ENCODE measurements at places on chromosomes 1 and 21. TPM values are rescaled to one million over a fixed set of nuclear protein-coding genes. Genes with fewer than 3 reads are reported as not detected.
A peak's percentile ranks its signal among the peaks of the same experiment; 100 is the strongest.

The ADAMTS4 gene
- 2.7 TPM for total RNA-seq

The UBASH3A gene
- 13.0 TPM for total RNA-seq

The KRTAP19-3 gene
- total RNA-seq, result not detected

The C8A gene
- total RNA-seq, result not detected

The AADACL3 gene
- total RNA-seq, result not detected

The TFF3 gene
- total RNA-seq, result not detected

The TNFRSF8 gene
- total RNA-seq, result 0.84 TPM

The RPTN gene
- total RNA-seq, result not detected

The DDR2 gene
- total RNA-seq, result 0.31 TPM

The SPRR2G gene
- not detected for total RNA-seq

The HSF2BP gene
- total RNA-seq, result 0.78 TPM

The CD1B gene
- total RNA-seq, result not detected

The HSD3B1 gene
- not detected for total RNA-seq

The KIF26B gene
- total RNA-seq, result 0.16 TPM

- DNase-seq, result peak; percentile 23
Observed at GRCh38 chr1:43706598-43707189, 642 bp upstream of the ST3GAL3 start.

DNA sequence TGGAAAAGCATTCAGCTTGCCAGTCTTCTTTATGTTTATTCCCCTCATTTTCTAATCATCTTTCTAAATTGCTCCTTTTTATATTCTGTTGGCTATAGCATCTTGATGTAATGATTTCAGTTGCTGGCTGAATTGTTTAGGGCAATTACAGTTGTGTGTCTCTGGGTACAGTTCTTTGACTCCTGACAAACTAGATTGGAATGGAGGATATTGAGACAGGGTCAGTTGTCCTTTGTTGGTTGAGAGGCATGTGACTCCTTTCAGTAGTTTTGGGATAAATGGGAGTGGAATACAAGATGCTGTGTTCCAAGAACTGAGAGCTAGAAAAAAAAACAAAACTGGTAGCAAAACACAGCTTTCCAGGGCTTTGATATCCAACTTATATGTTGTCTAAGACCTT lies 1.5 kb downstream of the CENPF start:
- DNase-seq, result no peak

DNA sequence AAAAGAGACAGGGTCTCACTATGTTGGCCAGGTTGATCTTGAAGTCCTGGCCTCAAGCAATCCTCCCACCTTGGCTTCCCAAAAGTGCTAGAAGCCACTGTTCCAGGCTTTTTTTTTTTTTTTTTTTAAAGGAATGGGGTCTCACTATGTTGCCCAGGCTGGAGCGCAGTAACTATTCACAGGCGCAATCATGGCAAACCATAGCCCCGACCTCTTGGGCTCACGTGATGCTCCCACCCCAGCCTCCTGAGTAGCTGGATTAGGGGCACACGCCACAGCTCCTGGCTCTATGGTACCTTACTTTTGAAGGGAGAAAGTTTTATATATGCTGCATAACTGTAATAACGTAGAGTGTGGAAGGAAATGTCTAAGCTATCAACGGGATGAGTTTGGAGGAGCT lies 5.7 kb upstream of the ATP13A2 start:
- no peak for DNase-seq

GRCh38 chr1:167681451-167682098 lies 40.2 kb upstream of the MPZL1 start:
- no peak for DNase-seq

GRCh38 chr1:184143449-184143848 lies 91.9 kb downstream of the TSEN15 start:
- no peak for DNase-seq

- no peak for DNase-seq
Observed at GRCh38 chr1:42753070-42753469, 13.0 kb upstream of the CLDN19 start.

DNA sequence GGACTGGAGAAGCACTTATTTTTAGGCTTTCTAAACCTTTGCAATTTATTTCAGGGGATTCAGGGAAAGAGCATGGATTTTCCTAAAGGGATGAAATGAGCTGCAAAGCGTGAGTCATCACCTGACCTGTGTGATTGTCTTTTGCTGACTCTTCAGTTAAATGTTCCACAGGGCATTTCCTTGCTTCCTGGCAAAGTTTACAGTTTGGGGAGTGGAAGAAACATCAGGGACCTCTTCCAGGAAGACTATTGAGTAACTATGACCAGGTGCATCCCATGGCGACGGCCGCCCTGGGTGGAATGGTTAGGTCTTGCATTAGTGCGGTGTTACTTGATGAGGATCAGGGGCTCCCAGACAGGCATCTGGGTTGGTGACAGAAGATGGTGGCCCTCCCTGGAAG lies 79.5 kb upstream of the SIPA1L2 start:
- no peak for DNase-seq

DNA sequence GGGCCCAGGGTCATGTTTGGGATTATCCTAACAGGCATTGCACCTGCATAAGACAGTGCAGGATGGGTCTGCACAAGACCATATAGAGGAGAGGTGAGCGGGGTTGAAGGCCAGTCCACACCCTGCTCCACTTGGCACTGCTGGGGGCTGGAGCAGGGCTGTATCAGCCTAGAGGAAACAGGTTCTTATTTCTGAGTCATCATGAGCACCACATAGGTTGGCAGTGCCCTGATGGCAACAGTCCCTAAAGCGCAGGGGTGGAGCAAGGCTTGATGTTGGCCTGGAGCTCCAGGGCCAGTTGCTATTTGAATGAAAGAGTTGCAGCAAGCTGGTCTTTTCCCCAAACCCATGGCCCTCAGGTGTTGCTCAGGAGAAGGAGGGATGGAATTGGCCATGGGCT lies 29.8 kb upstream of the BMP8B start:
- no peak for DNase-seq

DNA sequence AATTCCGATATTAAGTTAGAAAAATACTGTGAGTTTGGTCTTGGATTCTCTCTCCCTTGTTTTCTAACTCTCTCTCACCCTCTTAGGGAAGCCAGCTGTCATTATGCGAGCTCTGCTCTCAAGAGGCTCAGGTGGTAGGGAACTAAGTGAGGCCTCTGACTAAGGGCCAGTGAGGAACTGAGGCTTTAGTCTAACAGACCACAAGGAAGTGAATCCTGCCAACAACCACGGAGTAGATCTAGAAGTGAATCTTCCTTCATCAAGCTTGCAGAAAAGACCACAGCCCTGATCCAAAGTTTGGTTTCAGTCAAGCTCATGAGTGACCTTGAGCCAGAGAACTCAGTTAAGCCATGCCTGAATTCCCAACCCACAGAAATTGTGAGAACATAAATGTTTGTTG lies 180.1 kb upstream of the PRMT6 start:
- no peak for DNase-seq

GRCh38 chr1:186463511-186463910 lies 2.6 kb upstream of the PDC start:
- no peak for DNase-seq

GRCh38 chr1:223378754-223379153 lies 14.5 kb upstream of the CCDC185 start:
- DNase-seq, result no peak

DNA sequence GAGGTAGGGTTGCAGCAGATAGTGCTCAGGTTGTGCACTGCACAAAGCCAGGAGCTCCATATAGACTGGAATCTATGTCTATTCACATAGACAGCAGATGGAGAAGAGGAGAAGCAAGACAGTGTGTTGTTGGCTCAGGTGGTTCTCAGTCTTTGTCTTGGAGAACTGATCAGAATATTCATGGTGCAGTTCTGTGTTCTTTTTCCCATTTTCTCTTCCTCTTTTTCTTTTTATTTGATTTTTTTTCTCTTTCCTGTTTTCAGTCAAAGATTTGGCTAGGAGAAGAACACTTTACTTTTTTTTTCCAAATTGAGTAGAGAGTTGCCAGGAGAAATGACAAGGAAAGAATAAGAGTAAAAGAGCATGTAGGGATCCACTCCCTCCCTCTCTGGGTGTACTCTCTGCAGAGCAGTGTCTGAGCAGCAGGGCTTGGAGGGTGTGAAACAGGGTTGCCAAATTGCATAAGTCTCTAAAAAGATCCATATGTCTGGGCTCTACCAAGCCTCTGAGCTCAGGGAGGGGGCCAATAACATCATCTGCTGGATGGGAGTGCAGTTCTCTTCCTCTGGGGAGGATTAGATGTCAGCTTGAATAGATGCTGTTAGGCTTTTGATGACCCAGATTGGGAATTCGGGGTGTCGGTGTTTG lies 8.7 kb upstream of the CD34 start:
- DNase-seq, result no peak

- DNase-seq, result no peak
Observed at GRCh38 chr1:233620065-233620464, 6.2 kb downstream of the KCNK1 start.

DNA sequence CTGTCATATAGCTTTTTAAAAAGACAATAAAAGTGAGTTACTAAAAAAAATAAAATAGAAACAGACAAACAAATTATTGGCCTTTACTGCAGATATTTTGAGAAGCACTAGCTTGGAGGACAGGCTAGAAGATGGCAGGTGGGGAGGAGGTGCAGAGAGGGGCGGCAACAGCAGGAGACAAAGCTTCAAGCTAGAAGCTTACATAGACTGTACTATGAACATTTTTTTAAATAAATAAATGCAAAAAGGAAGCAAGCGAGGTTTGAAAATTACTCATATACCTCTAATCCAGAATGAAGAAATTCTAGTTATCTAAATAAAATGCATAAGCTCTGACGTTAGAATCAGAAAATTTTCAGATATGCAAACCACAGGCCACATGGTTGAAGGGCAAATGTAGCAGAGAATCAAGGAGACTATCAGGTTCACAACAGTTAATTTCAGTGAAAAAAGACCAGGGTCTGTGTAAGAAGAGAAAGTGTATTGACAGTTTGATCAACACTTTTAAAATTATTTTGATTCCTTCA lies 54.9 kb downstream of the NRIP1 start:
- no peak for DNase-seq

GRCh38 chr1:215393476-215393875 lies 173.6 kb upstream of the KCTD3 start:
- DNase-seq, result no peak

DNA sequence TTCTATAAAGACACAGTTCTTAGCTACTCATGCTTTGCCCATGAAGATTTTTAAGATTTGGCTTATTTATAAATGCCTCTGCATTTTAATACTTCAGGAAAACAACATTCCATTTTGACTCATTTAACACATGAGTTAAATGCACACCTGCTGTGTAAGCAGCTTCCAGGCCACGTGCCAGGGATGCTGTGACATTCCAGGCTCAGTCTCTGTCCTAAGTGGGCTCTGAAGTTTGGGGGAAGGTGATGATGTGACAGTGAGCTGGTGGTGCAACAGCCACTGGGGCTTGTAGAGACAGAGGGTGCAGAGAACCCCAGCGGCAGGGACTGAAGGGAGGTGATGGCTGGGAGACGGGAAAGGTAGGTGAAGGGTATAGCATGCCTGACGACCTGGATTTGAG lies 40.7 kb downstream of the HHAT start:
- no peak for DNase-seq

- no peak for DNase-seq
Observed at GRCh38 chr1:37239225-37239740, 205.0 kb upstream of the GRIK3 start.

- DNase-seq, result peak; percentile 53
Observed at GRCh38 chr1:235077571-235078479, 50.8 kb downstream of the TOMM20 start.

GRCh38 chr1:67166196-67166595 lies at the start of gene IL23R:
Gene IL23R (plus strand): TSS chr1:67166454. CDS start chr1:67168121, 1,667 bp downstream.
- peak; percentile 60 for DNase-seq

DNA sequence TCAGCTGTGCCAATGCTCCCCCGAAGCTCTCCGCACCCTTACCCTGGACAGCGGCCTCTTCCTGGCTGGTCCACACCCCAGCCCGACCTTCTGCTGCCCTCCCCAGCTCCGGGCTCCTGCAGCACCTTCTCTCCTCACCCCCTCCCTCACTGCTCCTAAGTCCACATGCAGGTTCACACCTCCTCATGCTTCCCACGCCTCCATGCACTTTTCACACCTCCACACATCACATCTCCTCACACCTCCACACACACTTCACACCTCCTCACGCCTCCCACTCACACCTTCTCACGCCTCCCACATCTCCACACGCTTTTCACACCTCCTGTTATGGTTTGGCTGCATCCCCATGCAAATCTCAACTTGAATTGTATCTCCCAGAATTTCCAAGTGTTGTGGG lies 18.9 kb downstream of the GPR137B start:
- peak; percentile 9 for DNase-seq

- DNase-seq, result no peak
Observed at GRCh38 chr1:244089561-244089960, 38.5 kb downstream of the ZBTB18 start.

DNA sequence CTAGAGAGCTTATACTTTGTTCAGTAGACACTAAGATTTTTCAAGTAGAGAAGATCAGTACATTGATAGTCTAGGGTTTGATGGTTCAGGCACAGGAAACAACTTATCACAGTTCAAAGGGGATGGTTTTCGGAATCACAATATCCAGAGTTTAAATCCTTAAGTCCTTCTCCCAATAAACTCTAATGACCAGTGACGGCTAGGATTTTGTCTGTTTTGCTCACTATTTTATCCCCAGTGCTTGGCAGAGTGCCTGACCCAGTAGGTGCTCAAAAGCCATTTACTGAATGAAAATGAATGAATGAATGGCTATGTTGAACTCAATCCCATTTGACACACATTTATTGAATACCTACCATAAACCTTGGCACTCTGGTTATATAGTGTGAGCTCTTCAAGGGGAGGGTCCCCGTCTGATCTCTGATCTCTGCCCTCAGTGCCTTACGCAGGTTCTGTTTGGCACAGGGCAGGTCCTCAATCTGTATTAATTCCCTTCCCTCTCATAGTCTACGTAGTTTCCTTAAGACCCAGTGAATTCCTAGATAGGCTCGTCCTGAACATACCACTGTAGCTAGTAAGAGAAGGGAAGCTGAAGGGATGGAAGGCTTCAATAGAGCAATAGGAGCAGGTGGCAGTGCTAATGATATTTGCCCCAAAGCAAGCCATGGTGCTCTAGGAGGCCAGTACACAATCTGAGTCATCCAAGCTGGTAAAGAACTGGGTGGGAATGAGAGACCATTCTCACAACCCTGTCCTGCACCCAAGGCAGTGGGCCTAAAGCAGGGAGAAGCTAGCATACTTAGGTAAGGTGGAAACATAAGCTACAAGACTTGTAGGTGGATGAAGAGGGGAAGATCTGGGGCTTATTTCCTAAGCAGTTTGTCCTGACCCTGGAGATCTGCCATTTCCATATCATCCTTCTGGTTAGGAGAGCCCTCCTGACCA lies 53.4 kb downstream of the DMAP1 start:
- DNase-seq, result no peak

GRCh38 chr1:229185963-229186362 lies 84.9 kb upstream of the RAB4A start:
- DNase-seq, result no peak

- DNase-seq, result no peak
Observed at GRCh38 chr1:4307468-4307845, 347.0 kb upstream of the AJAP1 start.

GRCh38 chr21:17730782-17731181 lies 88.4 kb downstream of the C21orf91 start:
- DNase-seq, result no peak

GRCh38 chr1:231236208-231236591 lies 4.8 kb upstream of the GNPAT start:
- DNase-seq, result no peak

- DNase-seq, result no peak
Observed at GRCh38 chr21:42226626-42227025, 7.7 kb downstream of the ABCG1 start.

- DNase-seq, result no peak
Observed at GRCh38 chr1:40183055-40183710, 22.0 kb downstream of the RLF start.

All from activated naive CD4-positive, alpha-beta T cell treated with anti-CD3 and anti-CD28 coated beads, Interleukin-2, amount 50 U/mL, for 72 hours (primary cell).